ENCODE measurements at places on chromosomes 2 and 18. TPM values are rescaled to one million over a fixed set of nuclear protein-coding genes. Genes with fewer than 3 reads are reported as not detected.

ADD2 gene
- 0.38 TPM for polyA plus RNA-seq

TMEM247 gene
- not detected for polyA plus RNA-seq

UNC80 gene
- polyA plus RNA-seq = 1.7 TPM

KYNU gene
- 0.40 TPM for polyA plus RNA-seq

TMEM178A gene
- 3.4 TPM for polyA plus RNA-seq

ONECUT2 gene
- polyA plus RNA-seq = 1.4 TPM

POMC gene
- 12.0 TPM for polyA plus RNA-seq

AP1S3 gene
- 3.1 TPM for polyA plus RNA-seq

FRZB gene
- polyA plus RNA-seq = 3.5 TPM

LAMA1 gene
- 2.4 TPM for polyA plus RNA-seq

TXNDC2 gene
- not detected for polyA plus RNA-seq

VIT gene
- polyA plus RNA-seq = 0.35 TPM

MAP2 gene
- 11.7 TPM for polyA plus RNA-seq

PIEZO2 gene
- polyA plus RNA-seq = 0.38 TPM

RTP5 gene
- 0.19 TPM for polyA plus RNA-seq

STARD6 gene
- polyA plus RNA-seq = not detected

RBMS1 gene
- polyA plus RNA-seq = 9.3 TPM

KCTD1 gene
- 4.3 TPM for polyA plus RNA-seq

CNRIP1 gene
- polyA plus RNA-seq = 6.4 TPM

RAPGEF4 gene
- 7.0 TPM for polyA plus RNA-seq

LRATD1 gene
- 3.0 TPM for polyA plus RNA-seq

FSIP2 gene
- polyA plus RNA-seq = 0.11 TPM

TDRD15 gene
- polyA plus RNA-seq = not detected

KCNE4 gene
- 1.9 TPM for polyA plus RNA-seq

SERPINB4 gene
- not detected for polyA plus RNA-seq

ATOH8 gene
- 8.9 TPM for polyA plus RNA-seq

SRD5A2 gene
- not detected for polyA plus RNA-seq

NLRC4 gene
- 0.21 TPM for polyA plus RNA-seq

FEV gene
- 32.6 TPM for polyA plus RNA-seq

HAAO gene
- polyA plus RNA-seq = 18.3 TPM

TRIB2 gene
- polyA plus RNA-seq = 20.8 TPM

NEB gene
- polyA plus RNA-seq = 0.99 TPM

ASXL3 gene
- 0.57 TPM for polyA plus RNA-seq

SKOR2 gene
- polyA plus RNA-seq = not detected

GNLY gene
- polyA plus RNA-seq = 1.3 TPM

TUBB8B gene
- polyA plus RNA-seq = not detected

EVX2 gene
- polyA plus RNA-seq = not detected

CLEC4F gene
- polyA plus RNA-seq = 0.49 TPM

FKBP1B gene
- polyA plus RNA-seq = 25.6 TPM

IL37 gene
- polyA plus RNA-seq = not detected

NCKAP1 gene
- 16.9 TPM for polyA plus RNA-seq

PRSS56 gene
- not detected for polyA plus RNA-seq

SLC19A3 gene
- 7.1 TPM for polyA plus RNA-seq

EMILIN1 gene
- polyA plus RNA-seq = 15.5 TPM

PID1 gene
- 4.8 TPM for polyA plus RNA-seq

ARMC9 gene
- 3.7 TPM for polyA plus RNA-seq

PROM2 gene
- polyA plus RNA-seq = 8.3 TPM

TTC31 gene
- polyA plus RNA-seq = 18.1 TPM

SLC40A1 gene
- 14.0 TPM for polyA plus RNA-seq

Measured in pancreas (tissue), 10 donors.